ENCODE measurements at places on chromosomes 2 and 18. TPM values are rescaled to one million over a fixed set of nuclear protein-coding genes. Genes with fewer than 3 reads are reported as not detected.

The C2orf92 gene
- 9.8 TPM for total RNA-seq

The SLC9A4 gene
- 0.15 TPM for total RNA-seq

The CLIP4 gene
- 33.7 TPM for total RNA-seq

The CDH20 gene
- not detected for total RNA-seq

The NT5DC4 gene
- not detected for total RNA-seq

All from activated CD4-positive, alpha-beta memory T cell treated with anti-CD3 and anti-CD28 coated beads, Interleukin-2, amount 10 ng/mL, durations not matched to agents 7 days and 5 days (primary cell).